ENCODE measurements at places on chromosomes 16 and 17.

- DNase-seq, result no peak
These were observed 2.5 kb downstream of the TAX1BP3 start for GRCh38 chr17:3665834-3666233.

- peak; percentile 83 for DNase-seq
These were observed at the start of gene SLC13A5 for GRCh38 chr17:6713130-6713917. SLC13A5 (minus strand) TSS chr17:6713369; CDS start chr17:6713333, 36 bp downstream.

DNA sequence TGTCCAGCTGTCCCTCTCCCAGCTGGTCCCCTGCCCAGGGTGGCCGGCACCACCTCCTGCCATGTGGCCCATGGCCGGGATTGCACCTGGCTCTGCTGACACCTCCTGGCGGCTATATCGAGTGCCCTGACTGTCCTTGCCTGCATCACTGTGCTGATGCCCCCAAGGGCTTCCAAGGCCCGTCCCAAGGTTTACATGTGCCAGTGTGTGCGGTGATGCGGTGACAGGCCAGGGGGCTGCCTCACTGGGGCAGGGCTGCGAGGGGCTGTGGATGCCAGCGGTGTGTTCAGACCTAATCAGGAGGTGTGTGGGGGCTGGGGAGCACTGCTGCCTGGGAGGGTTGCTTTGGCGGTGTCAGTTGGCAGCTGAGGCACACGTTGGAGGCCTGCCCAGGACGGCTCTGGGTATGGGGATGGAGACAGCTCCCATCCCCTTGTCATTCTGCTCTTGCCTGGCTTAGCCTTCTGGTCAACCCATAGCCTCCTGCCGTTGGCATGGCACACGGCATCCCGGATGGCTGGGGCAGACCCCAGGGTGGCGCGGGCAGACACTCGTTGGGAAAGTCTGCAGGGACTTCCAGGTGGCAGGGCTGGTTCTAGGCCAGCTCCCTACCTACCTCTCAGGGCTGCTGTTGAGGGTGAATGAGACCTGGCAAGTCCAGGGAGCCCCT is 5.5 kb downstream of the MAP2K3 start:
- no peak for DNase-seq

DNA sequence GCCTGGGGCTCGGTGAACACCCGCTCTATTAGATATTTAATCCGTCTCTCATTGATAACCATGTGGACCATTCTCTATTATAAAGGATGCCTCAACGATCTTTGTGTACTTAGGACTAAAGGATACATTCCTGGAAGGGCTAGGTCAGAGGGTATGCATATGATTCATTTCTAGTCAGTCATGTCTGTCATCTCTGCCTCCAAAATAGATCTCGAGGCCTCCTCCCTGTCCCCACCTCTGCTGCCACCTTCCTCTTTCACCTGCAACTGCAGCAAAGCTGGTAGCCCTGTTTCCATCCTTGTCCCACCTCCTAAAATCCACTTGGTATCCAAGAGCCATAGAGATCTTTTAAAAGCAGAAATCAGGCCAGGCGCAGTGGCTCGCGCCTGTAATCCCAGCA is 121.5 kb downstream of the KATNIP start:
- DNase-seq, result no peak

- peak; percentile 93 for DNase-seq
These were observed 16.8 kb upstream of the ETV4 start for GRCh38 chr17:43562679-43563599.

DNA sequence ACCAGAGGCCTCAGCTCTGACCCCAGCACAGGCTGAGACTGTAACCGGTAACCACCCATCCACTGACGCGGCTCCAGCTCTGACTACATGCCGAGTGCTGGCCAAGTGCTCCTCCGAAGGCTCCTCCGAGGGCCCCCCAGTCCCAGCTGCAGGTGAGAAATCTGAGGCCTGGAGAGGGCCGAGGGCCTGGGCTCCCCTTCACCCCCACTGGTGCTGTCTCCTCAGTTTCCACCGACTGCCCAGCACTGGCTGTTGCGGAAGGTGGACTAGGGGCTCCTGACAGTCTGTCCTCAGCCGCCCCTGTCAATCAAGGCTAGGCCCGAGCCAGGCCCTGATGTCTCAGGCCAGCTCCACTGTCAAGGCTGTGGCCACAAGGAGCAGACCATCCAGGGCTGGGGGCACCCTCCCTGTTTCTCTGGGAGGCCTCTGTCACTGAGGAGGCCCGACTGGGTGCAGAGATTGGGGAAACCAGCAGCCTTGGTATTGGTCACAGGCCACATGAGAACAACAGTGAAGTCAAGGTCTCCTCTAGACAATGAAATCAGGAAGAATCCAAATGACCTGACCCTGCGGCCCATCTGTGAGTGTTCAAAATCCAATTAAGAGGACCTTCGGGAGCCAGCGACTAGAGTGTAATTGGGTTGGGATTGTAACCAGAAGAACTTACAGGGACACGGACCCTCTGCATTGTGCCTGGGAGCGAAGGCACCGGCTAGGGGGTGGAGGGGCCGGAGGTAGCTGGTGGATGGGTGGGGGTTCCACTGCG is 5.1 kb downstream of the TMEM235 start:
- DNase-seq, result peak; percentile 70

GRCh38 chr17:73430848-73431247 is 119.0 kb upstream of the CDC42EP4 start:
- DNase-seq, result no peak

GRCh38 chr17:63039899-63040602 is 74.0 kb downstream of the TANC2 start:
- no peak for DNase-seq
